GOT3 (cell line): ENCODE measurements at places on chromosomes 13 and 19.

DNA sequence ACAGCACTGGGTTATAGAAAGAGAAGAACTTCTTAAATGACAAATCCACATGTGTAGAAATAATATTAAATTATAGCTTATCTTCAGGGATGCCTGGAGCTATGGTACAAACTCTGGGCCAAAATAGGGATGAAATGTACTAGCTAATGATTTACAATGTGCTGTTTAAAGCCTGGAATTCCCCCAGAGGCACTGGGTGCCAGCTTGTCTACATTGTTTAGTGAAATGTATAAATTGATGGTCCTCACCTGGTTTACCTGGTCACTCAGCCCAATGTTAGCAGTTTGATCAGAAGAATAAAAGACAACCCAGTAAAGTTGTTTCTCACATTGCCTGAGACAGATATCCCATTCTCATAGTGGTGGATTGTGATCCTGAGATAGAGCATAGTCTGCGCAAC lies 597.2 kb downstream of the DIAPH3 start:
- DNase-seq = no peak

- no peak for DNase-seq
Observed at GRCh38 chr13:48504606-48505005, 28.3 kb downstream of the RCBTB2 start.

DNA sequence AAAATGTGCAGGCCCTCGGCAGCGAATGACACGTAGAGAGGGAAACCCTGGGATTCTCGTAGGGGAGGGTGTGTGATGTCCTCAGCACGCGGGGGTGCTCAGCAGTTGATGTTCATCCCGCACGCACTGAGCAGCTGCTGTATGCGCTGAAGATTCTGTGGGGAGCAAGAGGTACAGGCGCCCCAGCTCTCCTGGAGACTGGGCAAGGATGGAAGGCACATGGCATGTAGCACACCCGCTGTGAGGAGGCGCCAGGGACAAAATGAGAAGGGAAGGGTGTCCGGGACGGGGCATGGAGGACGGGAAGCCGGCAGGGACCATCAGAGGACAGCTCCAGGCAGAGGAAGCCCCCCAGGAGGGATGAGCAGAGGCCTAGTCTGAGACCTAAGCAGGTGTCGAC lies 15.4 kb downstream of the ATP11A start:
- DNase-seq = no peak

DNA sequence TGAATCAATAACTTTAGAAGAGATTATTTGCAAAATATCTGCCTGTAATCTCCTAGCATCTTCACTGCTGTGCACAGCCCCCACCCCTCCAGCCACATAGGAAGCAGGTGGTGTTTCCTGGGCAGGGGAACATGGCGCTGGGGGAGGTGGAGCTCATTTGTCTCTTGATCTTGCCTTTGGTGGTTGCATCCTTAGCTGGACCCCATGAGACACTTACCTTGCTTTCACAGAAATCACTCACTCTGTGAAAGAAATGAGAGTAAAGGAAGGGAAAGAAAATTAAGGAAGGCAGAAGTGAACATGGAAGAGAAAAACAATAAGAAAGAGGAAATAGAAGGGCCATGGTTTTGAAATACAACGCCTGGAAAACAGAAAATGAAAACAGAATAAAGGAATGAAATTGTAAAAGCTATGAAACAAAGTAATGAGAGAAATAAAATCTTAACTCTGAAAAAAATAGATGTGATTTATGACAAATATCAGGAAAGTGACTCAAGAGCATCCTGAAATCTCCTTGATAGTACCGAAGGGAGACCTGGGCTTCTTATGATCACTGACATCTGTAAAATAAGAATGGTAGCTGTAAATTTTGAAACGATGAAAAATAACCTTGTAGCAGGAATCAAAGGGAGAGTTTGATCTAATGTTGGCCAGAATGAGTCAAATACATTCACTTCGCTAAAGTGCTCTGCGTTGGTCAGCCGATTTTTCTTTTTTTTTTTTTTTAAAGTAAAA lies 17.2 kb upstream of the RNASEH2B start:
- no peak for DNase-seq

DNA sequence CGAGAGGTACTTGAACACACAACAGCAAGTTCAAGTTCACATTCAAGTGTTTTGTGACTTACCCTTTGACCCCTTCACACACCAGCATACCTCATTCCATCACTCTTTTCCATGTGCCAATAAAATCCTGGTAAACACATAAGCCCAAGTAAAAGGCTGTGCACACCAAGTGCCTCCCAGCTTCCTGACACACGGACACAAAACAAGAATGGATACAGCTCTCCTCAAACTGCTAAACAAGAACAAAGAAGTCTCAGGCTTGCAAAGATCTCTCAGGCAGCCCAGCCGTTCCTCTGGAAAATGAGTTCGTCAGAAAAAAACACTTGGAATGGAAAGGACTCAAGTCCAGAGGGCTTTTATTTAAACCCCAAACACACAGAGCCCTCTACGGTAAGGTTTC lies 83.7 kb downstream of the NUFIP1 start:
- no peak for DNase-seq

DNA sequence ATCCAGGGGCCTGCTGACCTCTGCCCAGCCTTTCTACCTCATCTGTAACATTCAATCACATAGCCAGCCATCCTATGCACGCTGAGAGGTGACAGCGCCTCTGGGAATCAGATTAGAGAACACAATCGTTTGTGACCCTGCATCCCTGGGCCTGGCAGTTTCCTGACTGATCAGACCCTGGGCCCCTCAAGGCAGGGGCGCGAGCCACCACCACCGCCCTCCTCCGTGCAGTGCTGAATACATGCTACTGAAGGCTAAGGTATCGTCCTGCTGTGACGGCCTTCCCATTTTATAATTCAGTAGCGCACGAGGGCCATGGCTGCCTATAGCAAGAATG lies 1.3 kb downstream of the TMTC4 start:
- no peak for DNase-seq

- no peak for DNase-seq
Observed at GRCh38 chr13:73366241-73366640, 307.4 kb downstream of the KLF5 start.

DNA sequence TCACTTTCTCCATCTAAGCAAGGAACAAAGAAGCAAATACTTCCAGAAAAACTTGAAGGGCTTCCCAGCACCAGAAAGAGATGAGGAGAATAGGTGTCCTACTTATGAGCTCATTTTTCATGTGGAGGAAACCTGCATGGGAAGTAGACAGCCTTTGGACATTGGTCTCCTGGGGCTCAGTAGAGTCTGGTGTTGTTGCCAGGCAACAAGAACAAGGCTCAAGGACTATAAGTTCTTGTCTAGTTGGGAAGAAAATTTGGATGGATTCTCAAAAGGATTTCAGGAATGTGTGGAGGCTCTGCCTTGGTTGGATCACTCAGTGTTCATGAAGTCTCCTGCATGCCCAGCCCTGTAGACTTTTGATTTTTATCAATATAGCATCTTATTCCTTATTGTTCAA lies 84.5 kb downstream of the MBNL2 start:
- DNase-seq = no peak

- DNase-seq = no peak
Observed at GRCh38 chr19:4272894-4273293, 6.2 kb upstream of the SHD start.

DNA sequence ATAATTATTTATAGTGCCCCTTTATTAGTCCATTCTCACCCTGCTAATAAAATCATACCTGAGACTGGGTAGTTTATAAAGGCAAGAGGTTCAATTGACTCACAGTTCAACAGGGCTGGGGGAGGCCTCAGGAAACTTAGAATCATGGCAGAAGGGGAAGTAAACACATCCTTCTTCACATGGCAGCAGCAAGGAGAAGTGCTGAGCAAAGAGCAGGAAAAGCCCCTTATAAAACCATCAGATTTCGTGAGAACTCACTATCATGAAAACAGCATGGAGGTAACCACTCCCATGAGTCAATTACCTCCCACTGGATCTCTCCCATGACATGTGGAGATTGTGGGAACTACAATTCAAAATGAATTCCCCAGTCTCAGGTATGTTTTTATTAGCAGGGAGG lies 89.9 kb upstream of the STARD13 start:
- no peak for DNase-seq

DNA sequence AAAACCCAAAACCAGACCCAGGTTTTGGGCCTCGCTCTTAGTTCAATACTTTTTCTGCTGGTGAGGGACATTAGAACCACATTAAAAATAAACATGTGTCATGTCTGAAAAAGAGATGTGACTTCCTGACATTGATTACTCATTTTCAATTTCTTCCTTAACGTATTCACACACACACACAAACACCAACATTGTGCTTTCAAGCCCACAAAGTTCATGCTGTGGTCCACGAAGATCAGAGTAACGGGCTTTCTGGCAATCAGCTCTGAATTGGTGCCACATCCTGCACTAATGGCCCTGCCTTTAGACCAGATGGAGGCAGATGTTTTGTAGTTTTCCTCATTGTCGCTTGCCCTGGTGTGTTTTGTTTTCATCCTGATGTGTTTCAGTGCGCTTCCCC lies 47.9 kb upstream of the POMP start:
- no peak for DNase-seq

DNA sequence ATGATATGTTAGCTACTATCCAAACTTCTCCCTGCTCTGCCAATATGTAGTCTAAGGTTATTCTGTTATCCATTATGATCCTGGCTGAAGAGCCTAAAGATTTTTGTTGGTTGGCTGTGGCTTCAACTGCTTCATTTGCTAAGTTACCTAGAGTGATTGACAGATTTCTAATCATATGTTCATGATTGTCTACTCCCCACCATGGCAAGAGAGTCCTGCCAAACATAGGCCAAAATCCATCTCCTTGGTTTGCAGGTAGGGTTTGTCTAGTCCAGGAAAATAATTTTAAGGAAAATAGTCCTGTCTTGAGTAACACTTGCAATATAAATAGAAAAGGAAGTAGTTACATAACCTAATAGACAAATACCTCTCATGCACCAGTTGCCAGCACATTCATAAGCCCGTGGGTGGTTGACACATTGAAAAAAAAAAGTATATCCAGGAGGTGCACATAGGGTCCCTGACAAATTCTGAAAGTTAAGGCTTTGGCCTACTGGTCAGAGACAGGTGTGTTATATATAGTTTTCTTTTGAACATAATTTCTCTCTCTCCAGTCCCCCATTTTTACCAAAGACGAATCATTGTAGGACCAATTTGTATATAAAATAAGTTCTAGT lies 5.4 kb upstream of the CBY2 start:
- DNase-seq = no peak

- DNase-seq = no peak
Observed at GRCh38 chr13:68976287-68976686, 1131.3 kb upstream of the ATXN8OS start.

DNA sequence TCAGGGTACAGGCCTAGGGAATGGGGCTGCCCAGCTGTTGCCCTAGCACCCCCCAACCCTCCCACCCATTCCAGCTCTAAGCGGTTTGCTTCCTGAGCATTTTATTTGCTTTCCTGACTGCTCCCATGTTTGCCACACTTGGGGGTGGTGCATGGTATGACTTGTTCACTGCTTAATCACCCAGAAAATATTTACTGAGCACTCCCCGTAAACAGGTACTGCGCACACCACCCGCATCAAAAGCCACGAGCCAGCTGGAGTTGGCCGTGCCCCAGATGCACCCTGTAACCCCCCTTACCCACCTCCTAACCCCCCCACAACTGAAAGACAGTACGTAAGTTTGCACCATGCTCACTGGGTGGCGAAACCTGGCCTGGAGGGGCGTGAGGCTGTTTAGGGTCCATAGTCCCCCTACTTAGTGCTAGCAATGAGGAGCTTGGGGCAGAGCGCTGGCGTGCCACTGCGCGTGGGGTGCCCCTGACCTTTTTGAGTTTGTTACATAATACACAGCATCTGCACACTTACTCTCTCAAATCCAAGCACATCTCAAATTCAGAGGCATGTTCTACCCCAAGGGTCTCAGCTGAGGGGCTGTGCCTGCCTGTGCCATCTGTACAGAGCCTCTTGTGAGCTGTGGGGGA lies 29.8 kb downstream of the DPF1 start:
- DNase-seq = no peak

- DNase-seq = no peak
Observed at GRCh38 chr19:49361438-49362047, 673 bp downstream of the TEAD2 start.

GRCh38 chr13:25978961-25979360 lies 72.9 kb downstream of the SHISA2 start:
- DNase-seq = no peak

GRCh38 chr19:1237754-1238368 lies at the start of gene CBARP:
Gene CBARP (minus strand): TSS chr19:1238005. CDS start chr19:1236100, 1,905 bp downstream.
- no peak for DNase-seq

GRCh38 chr13:64000321-64000720 lies 2584.7 kb upstream of the PCDH20 start:
- no peak for DNase-seq

DNA sequence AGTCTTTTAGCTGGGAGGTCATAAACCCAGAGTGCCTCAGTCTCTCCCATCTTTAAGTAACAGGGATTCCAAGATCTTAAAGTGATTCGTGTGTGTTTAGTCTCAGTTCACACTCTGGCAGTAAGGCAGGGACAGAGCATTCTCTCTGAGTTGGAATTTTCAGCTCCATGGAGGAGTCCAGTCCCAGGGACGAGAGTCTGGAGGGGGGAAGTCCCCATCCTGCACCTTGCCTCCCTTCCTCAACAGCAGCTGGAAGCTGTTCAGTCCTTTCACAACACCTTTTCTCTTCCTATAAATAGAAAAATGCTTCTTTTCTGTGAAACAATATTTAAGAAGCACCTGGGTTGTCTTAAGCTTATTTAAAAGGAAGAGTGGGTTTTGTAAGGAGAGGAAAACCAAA lies 82.0 kb downstream of the KLF5 start:
- no peak for DNase-seq

GRCh38 chr19:47631681-47632446 lies 22.9 kb downstream of the BICRA start:
- no peak for DNase-seq

- no peak for DNase-seq
Observed at GRCh38 chr13:95100525-95101433, 200.5 kb downstream of the ABCC4 start.

- no peak for DNase-seq
Observed at GRCh38 chr19:11586331-11586730, 8.9 kb upstream of the ACP5 start.

DNA sequence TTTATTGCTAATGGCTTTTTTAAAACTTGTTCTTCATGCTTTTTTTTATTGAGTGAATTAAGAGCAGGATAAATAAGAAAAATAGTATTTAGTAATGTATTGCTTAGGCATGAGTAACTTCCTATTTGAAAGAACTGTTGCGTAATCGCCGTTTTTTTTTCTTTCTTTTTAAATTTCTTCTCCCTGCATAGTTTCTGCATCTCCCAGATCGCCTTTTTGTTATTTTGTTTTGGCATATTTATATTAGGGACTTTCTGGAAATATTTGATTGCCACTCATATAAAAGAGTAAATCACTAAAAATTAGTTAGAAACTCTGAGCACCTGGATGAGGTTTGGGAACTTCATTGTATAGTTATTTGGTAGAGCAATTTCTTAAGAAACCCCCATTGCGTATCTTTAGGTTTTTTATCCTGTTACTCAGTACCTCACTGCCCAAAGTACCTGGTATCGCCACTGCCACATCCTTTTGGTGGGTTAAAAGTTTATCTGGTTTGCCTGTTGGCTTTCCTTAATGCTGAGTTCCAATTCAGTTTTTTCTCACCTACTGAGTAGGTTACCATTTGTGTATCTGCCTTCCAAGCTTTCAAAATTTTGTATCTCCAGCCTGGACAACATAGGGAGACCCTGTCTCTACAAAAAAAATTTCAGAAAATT lies 36.2 kb upstream of the LPAR6 start:
- DNase-seq = no peak

GRCh38 chr13:73235385-73235784 lies 176.6 kb downstream of the KLF5 start:
- DNase-seq = no peak

GRCh38 chr19:768424-768823 lies 17.5 kb downstream of the MISP start:
- no peak for DNase-seq
